Naive B cell (primary cell): ENCODE measurements at places on chromosomes 2 and 18.

DNA sequence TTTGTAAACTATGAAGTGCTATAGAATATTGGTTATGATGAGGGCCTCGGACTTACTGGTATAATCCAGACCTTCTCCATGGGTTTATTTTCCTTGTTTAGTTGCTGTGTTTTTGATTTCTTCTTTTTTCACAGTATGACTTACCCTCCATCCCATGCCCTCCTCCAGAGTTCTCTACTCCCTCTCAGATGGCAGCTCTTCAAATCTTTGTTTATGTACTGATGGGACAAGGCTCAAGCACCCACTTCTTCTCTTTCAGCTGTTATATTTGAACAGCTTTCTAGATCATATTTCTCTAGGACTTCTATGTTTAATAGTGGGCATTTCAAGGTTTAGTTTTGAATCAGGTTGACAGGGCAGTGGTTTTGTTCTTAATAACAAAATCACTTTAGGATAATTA lies 43.9 kb downstream of the CLIP4 start:
- DNase-seq = no peak

DNA sequence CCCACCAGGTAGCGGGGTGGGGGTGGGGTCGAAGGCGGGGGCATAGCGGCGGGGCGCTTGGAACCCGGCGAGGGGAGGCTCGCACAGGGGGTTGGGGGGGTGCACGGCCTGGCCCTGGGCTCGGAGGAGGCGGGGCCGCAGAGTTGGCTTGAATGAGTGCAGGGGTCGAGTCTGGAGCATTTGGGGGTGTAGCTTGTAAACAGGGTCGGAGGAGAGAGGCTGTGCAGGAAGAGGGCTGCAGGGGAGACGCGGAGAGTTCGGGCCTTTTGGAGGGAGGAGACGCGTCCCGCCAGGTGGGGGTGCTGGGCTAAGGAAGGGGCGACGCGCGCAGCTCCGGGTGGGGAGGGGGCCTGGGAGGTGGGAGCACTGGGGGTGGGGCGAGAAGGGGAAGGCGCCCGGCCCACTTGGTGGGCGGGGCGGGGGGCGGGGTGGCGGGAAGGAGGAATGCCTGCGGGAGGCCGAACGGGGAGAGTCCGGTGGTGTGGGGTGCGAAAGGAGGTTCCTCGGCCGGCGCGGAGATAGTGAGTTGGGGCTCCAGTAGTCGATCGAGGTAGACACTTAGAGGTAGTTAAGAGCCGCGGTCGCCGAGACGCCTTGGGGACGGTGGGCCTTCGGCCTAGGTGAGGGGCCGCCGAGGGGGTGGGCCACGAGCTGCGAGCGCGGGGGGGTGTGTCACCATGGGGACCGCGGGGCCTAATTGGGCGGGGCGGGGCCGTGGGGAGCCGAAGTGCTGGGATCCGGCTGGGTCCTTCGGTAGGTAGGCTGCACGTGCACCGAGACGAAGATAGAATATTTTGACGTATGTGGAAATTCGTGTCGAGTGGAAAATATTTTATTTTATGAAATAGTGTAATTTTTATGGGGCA lies 774 bp downstream of the MSH6 start:
- DNase-seq = peak; percentile 68

- DNase-seq = no peak
Measured at GRCh38 chr18:7317804-7318231, 86.9 kb downstream of the LRRC30 start.

GRCh38 chr2:154640000-154640399 lies 58.5 kb upstream of the KCNJ3 start:
- DNase-seq = no peak

DNA sequence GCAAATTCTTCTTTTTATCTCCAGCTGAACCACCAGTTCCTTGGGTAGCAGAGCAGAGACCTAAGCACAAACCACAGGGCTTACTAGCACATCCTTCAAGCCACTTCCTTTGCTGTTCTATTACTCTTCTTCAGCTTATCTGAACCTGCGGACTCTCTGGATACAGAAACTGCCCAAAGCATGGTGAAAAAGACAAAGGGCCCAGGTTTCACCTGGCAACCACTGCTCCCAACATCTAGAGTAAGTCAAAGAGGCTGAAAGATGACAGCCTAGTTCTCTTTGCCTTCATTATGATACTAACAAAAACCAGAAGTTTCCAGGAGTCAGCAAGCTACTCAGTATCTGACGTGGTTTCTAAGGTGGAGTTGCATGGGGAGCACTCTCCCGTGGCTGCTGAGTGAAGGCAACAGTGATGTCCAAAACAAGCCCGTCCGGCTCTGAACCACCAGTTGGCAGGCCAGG lies 43.4 kb downstream of the KANSL3 start:
- DNase-seq = no peak

DNA sequence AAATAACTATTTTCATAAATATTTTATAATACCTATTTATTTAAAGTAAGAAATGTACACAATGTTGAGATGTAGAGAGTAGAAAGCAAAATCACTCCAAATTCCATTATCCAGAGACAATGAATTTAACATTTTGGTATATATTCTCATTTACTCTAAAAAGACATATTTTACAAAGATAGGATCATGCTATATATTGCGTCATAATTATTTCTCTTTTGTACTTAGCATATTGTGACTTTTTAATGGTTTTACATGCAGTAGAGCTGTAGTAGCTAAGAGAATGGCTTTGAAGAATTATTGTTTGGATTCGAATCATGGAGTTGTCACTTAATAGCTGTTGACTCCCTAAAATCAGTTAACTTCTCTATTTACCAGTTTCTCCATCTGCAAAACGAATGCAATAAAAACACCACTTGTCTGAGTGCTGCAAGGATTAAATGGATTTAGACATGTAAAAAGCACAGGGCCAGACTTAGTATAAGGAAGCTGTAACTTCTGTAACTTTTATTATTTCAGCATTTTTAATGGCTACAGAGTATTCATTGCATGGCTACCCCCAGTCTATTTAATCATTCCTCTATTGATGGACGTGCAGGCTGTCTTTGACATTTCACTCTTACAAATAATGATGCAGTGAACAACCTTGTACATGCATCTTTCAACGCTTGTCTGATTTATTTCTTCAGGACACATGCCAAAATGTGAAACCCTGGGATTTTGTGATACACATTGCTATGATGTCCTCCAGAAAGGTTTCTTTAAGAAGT lies 33.2 kb downstream of the KCNS3 start:
- no peak for DNase-seq

GRCh38 chr2:30055548-30055947 lies 91.3 kb upstream of the YPEL5 start:
- DNase-seq = no peak
